Karpas-422 (cell line): ENCODE measurements at places on chromosomes 16 and 17.

DNA sequence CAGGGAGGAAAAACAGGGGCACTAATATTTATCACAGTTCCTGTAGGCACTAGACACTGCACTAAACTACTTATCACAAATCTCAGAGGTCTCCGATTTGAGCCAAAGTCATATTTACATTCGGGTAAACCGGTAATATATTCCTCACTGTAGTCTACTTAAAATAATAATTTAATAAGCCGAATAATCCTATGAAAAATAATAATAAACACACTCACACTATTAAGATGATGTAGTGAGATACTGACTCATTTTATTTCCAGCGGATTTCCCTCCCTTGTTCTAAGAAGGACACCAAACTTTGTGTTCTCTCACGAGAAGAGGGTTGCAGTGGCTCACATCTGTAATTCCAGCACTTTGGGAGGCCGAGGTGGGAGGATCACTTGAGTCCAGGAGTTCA lies 36.6 kb upstream of the TNRC6A start:
- DNase-seq = no peak

DNA sequence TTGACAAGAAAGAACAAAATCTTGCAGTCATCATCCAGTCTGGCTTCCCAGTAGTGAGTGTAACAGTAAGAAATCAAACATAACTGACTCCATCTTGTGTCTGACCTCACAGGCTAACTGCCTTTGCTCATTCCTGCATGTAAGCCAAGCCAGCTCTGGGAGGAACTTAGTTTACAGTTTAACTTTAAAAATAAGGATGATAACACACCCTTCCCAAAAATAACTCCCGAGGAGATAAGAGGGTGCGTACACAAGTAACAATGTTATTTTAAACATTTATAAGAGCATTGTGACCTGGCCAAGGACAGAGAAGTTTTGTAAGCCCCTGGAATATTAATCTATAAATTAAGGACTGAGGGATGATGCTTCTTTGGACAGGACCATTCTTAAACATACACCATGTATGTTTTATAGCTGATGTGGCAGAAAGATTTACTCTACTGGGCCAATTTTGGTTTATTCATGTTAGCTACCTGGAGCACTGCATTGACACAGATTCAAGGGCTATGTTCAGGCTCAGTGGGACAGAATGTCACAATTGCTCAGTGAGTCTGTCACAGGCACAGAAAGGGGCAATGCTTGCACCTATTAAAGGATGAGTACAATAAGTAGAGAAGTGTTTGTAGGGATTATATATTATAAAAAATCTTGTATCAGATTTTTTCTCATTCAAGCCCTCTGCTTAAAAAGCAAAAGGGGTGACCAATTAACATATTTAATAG lies 344.1 kb downstream of the UTP18 start:
- DNase-seq = no peak

GRCh38 chr16:80007231-80007630 lies 406.7 kb upstream of the MAF start:
- no peak for DNase-seq

DNA sequence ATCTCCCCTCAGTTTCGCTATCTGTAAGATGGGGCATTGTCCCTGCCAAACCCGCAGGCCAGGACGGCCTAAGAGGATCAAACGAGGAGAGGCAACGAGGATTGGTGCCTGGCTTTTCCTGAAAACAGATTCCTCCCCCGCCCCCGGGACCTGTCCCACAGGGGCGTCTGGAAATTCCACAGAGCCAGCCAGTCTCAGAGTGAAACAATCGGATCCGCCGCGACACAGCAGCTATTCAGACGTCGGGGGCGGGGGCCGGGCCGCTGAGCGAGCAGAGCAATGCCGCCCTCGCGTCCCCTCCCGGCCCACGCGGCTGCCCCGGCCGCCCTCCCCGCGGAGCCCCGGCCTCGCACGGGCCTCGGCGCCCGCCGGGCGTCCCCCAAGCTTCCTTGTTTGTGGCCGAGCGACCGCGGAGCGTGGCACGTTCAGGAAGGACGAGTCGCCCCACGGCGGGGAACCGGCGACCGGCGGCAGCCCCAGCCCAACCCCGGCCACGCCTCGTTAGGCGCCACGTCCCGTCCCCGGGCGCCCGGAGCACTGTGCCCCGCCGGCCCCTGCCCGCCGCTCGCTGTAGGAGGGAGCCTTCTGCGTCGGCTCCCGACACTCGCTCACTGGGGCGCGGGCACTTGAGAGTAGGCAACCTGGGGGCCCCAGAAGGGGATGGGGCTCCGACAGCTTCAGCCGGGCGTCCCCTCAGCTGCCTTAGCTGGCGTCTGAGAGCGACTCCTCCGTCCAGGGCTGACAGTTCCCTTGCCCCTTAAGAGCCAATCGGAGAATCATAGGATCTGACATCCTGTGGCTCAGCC lies 29.6 kb upstream of the PHOSPHO1 start:
- DNase-seq = peak; percentile 35

DNA sequence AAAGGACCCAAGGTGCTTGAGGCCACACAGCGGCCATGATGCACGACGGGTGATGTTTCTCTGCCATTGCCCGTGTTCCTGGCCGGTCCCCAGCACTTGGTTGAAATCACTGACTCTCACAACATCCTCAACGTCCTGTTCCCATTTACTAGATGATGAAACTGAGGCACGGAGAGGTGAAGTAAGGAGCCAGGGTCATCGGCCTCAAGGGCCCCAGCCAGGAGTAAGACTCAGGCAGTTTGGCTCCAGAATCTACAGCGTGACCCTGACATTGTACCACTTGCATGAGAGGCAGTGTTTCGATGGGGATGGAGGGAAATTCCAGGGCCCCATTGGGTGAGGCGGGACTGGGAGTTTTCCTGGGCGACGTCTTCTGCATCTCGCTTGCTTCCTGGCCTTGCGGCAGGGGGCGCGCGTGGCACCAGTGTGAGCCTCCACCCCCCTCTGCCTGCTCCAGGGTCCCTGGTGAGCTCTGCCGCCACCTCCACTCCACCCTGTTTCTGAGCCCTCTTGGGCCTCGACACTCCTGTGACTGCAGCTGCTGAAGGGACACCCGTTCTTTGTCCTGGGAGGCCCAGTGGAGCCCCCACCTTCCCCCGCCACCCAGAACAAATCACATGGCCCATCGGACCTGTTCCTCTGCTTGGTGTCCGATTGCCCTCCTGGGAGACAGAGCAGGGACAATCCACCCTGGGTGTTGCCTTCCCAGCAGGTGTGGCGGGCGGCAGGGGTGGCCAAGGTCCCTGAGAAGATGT lies 133.0 kb upstream of the GSE1 start:
- peak; percentile 85 for DNase-seq

GRCh38 chr17:71578446-71578845 lies 542.4 kb upstream of the SOX9 start:
- DNase-seq = no peak

DNA sequence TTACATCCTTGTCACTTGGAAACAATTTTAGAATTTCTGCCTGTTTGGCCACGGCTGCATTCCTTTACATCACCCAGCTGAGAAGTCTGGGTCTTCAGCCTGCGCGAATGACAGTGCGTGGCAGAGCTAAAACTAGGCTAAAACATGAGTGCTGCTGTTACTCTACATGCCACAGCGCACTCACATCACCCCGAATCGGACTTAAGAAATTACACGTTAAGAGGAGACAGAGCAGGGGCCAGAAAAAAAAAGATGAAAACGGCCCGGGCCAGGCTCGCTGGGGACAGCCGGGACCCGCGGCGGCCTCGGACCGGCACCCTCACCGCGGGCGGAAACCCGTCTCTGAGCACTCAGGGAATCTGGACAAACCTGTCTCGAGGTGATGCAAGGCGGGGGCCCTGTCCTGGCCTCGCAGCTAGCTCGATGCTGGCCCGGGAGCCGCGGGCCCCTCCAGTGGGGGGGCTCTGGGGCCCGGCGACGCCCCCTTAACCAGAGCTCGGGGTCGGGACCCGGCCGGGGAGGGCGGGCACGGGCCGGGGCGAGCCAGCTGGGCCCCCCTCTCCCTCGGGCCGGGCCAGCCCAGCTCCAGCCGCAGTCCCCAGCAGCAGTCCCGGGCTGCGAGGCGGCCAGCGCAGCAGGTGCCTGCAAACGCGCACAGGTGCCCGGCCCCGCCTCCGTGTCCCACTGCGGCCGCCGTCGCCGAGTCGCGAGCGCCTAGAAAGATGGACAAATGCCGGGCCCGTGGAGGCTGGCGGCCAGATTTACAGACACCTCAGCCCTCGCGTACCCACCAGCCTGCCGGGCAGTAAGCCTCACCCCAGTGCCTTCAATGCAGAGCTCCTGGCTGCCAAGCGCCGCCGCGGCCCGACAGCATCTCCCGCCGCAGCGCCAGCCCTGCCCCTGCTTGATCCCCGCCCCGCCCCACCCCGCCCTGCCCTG lies at the start of gene AKTIP:
TSS of gene AKTIP (minus strand) at position 879 of the 939 bp plus-strand sequence. CDS start 2,950 bp downstream, outside the sequence.
- DNase-seq = peak; percentile 56

GRCh38 chr17:76485569-76485968 lies 15.7 kb downstream of the RHBDF2 start:
- DNase-seq = no peak

- no peak for DNase-seq
Observed at GRCh38 chr17:73010414-73010813, 82.1 kb downstream of the SLC39A11 start.

DNA sequence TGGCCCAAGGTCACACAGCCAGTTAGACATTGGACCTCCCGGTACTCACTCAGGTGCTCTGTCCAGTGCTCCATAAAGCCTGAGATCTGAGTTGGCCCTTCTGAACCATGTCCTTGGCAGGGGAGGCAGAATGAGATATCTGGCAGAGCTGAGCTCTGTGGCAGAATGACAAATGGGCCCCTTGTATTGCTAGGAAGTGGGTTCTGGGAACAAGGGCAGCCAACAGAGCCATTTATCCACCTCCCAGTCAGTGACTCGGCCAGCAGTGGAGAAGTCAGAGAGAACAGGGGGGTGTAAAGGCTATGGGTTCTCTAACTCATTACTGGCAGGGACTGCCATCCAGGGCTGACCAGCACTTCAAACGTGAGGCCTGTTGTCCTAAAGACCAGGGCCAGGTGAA lies 117.1 kb upstream of the NLRP1 start:
- no peak for DNase-seq

DNA sequence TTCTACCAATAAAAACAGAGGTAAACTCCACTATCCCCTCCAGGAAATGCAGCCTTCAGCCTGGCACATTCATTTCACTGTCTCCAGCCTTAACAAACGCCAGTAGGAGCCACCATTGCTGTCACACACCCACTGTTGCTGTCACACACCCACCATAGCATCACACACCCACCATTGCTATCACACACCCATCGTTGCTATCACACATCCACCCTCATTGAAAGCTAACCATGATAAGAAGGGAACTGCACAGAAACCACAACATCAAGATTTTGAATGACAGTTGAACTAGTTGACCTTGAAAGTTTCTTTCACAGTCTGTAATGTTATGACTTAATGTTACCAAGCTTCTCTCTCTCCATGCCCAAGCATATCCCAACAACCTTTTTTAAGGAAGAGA lies 38.1 kb downstream of the SHCBP1 start:
- DNase-seq = no peak

GRCh38 chr16:26186091-26186615 lies 494.4 kb downstream of the HS3ST4 start:
- DNase-seq = no peak
